ENCODE measurements at places on chromosomes 4 and X. TPM values are rescaled to one million over a fixed set of nuclear protein-coding genes. Genes with fewer than 3 reads are reported as not detected.
A peak's percentile ranks its signal among the peaks of the same experiment; 100 is the strongest.

Gene DCAF8L2
- total RNA-seq = not detected

Gene TIGD4
- 1.8 TPM for total RNA-seq

DNA sequence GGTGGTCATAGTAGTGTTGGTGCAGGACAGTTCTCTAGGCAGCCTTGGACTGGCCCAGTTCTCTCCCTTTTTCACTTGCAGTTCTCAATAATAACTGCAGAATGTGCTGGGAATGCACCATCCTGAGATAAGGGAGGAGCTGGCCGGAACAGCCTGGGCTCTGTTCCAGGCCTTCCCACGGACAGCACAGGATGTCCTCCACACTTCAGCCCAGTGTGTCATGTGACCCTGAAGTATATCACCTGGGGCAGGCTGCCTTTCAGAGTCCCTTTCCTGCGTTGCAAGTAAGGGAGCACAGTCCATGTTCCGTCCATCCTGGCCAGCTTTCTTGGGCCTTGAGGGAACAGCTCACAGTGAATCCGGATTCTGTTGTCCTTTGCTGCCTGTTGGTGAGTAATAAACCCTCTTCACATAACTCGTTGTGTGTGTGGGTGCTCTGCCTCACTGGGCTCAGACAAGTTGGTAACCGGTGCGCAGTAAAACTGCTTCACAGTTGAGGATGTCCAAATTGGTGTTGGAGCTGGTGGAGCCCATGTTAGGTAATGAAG, 32.3 kb upstream of the BBS12 start:
- no peaks in the 10 kb centered on the region for H3K27me3 ChIP-seq
- no peak overlapping the region for H3K4me3 ChIP-seq
- no peaks in the 10 kb centered on the region for H3K36me3 ChIP-seq
- H3K27ac ChIP-seq = no peak overlapping the region

DNA sequence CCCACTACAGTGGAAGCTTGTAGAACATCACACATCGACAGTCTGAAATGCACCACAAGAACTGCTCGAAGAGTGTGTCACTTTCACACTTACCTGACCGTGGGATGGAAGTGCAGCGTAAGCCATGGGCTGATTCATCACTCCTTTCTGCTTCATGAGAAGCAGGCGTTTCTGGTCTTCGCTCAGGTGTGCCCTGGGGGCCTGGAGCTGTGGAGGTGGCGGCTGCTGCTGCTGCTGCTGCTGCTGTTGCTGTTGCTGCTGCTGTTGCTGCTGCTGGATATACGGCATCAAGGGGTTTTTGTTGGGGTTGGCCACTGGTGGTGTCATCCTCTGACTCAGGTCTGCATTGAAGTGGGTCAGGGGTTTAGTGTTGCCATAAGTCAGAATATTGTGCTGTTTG, 223.6 kb downstream of the MGST2 start:
- no peaks in the 10 kb centered on the region for H3K27me3 ChIP-seq
- peaks cover 27% of the 10 kb centered on the region for H3K4me1 ChIP-seq
- H3K4me3 ChIP-seq = no peak overlapping the region
- H3K27ac ChIP-seq = no peak overlapping the region

- H3K4me1 ChIP-seq = no peaks in the 10 kb centered on the region
- no peak overlapping the region for H3K4me3 ChIP-seq
- no peak for DNase-seq
- no peaks in the 10 kb centered on the region for H3K36me3 ChIP-seq
- no peaks in the 10 kb centered on the region for H3K27me3 ChIP-seq
Measured at GRCh38 chrX:21457718-21458117, 83.5 kb downstream of the CNKSR2 start.

GRCh38 chr4:16707874-16708273, 190.6 kb downstream of the LDB2 start:
- H3K36me3 ChIP-seq = peaks cover 4% of the 10 kb centered on the region
- H3K27me3 ChIP-seq = no peaks in the 10 kb centered on the region
- no peak overlapping the region for H3K27ac ChIP-seq

- H3K27ac ChIP-seq = peak overlapping the region; percentile 100
- H3K4me3 ChIP-seq = peak overlapping the region; percentile 92
Measured at GRCh38 chr4:82372517-82373485, 990 bp downstream of the HNRNPD start.

DNA sequence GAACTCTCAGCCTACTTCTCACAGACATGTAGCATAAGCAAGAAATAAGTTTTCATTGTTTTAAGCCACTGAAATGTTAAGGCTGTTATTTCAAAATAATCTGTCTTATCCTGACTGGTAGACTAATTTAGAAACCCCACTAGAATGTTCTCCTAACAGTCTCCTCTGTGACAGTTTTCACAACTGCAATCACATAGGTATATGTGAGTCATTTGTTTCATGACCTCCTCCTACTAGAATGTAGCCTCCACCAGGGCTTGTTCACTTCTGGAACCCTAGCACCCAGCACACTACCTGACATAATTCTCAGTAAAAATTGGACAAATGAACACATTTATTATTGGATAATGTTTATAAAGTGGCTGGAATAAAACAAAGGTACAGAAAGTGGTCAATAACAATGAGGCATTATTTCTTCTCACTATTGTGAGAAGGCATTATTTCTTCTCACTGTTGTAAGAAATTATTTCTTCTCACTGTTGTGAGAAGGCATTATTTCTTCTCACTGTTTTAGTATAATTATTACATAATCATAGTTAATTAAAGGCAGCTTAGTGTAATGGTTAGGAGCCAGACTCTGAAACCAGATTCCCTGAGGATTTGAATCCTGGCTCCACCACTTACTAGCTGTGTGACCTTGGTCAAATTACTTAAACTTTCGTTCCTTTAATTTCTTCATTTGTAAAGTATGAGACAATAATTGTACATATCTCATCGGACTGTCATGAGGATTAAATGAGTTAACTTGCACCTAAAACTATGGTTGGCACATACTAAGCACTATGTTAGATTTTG, 251.5 kb downstream of the RASL11B start:
- H3K27ac ChIP-seq = no peak overlapping the region
- DNase-seq = no peak
- peaks cover 13% of the 10 kb centered on the region for H3K4me1 ChIP-seq
- no peaks in the 10 kb centered on the region for H3K27me3 ChIP-seq

GRCh38 chr4:153655002-153655541, 29.0 kb upstream of the TLR2 start:
- no peaks in the 10 kb centered on the region for H3K36me3 ChIP-seq
- DNase-seq = no peak
- H3K27ac ChIP-seq = no peak overlapping the region
- H3K27me3 ChIP-seq = peaks cover 15% of the 10 kb centered on the region

- H3K36me3 ChIP-seq = peaks cover 9% of the 10 kb centered on the region
- peak overlapping the region; percentile 76 for H3K27ac ChIP-seq
- no peaks in the 10 kb centered on the region for H3K27me3 ChIP-seq
- H3K4me1 ChIP-seq = peaks cover 73% of the 10 kb centered on the region
Measured at GRCh38 chr4:140095694-140096482, 58.1 kb downstream of the MAML3 start.

GRCh38 chrX:44244008-44244407, 99.5 kb downstream of the EFHC2 start:
- no peaks in the 10 kb centered on the region for H3K36me3 ChIP-seq
- H3K4me1 ChIP-seq = peaks cover 4% of the 10 kb centered on the region
- H3K27me3 ChIP-seq = no peaks in the 10 kb centered on the region

Gene CLDN34
- total RNA-seq = 0.86 TPM

Gene PAGE2B
- total RNA-seq = not detected

- no peaks in the 10 kb centered on the region for H3K27me3 ChIP-seq
- H3K4me3 ChIP-seq = no peak overlapping the region
- H3K4me1 ChIP-seq = no peaks in the 10 kb centered on the region
- H3K27ac ChIP-seq = no peak overlapping the region
- DNase-seq = no peak
Measured at GRCh38 chr4:42348692-42349091, 48.6 kb upstream of the SHISA3 start.

- peak within 1 kb of the TSS; percentile 99 for H3K27ac ChIP-seq
- H3K4me1 ChIP-seq = peaks cover 10% of the 10 kb centered on the region
- H3K27me3 ChIP-seq = no peaks in the 10 kb centered on the region
Measured at GRCh38 chrX:54044126-54044876, at the start of gene PHF8. Gene PHF8, minus strand, starts transcription at chrX:54044473. Its CDS starts 1,745 bp downstream, at chrX:54042728.

DNA sequence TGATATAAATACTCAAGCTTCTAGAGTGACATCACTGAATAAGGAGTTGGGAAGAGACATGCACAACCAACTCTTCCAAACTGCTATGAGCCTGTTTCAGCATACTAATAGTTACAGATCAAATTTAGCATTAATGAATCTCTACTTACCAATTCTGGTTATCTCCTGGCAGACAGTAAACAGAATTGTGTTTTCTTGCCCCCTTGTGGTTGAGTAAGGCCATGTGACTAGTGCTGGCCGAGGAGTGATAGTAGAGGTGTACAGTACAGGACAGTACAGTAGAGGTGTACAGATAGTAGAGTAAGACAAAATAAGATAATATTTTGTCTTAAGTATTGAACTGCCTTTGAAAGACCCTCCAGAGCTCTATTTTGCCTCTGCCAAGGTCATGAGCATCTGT, 681.4 kb downstream of the GABRG1 start:
- no peak overlapping the region for H3K27ac ChIP-seq
- no peaks in the 10 kb centered on the region for H3K27me3 ChIP-seq
- H3K4me1 ChIP-seq = no peaks in the 10 kb centered on the region
- no peak for DNase-seq

Data from type B pancreatic cell (in vitro differentiated cells).